CD4-positive, alpha-beta T cell treated with Interleukin-17A for 4 hours (primary cell): ENCODE measurements at places on chromosomes 2 and 18.

GRCh38 chr2:79915455-79915854 lies 389.1 kb downstream of the LRRTM1 start:
- DNase-seq: no peak

DNA sequence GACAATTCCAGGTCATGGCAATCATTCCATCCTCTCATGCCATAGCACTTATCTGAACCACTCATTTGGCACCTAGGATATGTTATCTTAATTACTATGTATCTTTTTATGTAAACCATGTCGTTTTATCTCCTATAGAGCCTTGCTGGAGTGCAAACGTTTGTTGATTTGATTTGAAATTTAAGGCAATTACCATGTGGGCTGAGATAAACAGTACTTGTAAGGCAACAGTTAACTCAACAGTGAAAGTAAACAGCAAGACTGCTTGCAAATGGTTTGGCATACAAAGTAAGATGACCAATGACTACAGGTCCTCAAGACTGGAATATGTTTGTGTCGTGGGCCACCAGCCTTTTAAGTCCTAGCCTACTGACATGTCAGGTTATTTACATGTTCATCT lies 133.7 kb upstream of the ZFP36L2 start:
- no peak for DNase-seq

DNA sequence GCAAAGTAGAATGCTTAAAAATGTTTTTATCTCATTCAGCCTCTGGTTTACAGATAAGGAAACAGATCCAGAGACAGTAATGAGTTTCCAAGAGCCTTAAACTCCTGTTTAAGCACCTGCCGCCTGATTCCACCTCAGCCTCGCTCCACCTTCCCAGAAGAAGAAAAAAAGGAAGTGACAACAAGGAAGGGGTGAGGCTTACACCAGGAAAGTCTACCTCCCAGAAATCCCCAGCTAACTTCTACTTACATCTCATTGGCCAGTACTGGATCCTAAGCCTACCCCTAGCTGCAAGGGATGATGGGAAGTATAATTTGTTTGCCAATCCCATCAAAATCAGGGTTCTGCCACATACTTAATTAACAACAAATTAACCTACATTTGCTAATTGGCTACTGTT lies 15.3 kb upstream of the ARID5A start:
- DNase-seq: no peak

DNA sequence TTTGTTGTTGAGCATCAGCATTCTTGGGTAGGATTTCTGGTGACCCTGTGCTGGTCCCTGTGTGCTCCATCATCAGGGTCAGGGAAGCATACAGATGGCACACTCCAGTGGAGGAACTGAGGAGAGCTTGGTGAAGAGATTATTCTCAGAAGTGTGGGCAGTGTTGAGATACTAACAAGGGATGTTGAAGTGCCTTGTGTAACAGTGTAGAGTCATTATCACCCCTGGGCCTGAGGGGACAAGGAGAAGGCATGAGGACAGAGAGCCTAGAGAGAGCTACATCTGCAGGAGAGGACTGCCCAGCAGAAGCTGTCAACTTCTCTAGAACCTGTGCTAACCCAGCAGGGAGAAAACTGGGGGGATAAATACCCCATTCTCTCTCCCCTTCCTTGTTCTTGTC lies 189.0 kb downstream of the PLCL1 start:
- DNase-seq: no peak

DNA sequence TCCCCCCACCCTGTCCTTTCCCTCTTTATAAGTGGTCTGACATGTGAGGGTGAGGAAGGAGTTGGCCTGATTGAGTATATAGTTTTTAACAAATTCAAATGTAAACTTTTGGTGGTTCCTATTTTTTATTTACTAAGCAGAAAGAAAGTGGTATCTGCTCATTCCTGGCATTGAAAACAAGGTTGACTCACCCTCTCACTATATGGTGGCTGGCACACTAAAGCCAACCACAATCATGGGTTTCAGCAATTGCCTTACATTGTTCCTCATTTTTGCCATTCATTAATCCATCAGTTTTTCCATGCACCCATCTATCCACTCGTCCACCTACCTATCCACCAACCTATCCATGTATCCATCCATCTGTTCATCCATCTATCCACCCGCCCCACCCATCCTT lies 75.4 kb upstream of the IGFBP5 start:
- no peak for DNase-seq

DNA sequence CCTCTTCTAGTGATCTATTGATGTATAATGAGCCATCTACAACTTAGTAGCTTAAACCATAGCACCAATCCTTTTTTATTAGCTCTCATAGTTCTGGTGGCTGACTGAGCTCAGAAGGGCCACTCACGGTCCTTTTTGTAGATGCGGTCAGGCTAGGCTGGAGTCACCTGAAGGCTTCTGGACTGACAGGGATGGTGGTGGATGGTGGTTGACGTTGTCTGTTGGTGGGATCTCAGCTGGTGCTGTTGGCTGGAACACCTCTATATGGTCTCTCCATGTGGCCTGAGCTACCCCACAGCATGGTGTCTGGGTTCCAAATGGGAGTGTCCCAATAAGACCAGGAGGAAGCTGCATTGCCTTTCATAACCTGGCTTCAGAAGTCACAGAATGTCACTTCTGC lies 68.0 kb downstream of the BCL2L11 start:
- DNase-seq: no peak

DNA sequence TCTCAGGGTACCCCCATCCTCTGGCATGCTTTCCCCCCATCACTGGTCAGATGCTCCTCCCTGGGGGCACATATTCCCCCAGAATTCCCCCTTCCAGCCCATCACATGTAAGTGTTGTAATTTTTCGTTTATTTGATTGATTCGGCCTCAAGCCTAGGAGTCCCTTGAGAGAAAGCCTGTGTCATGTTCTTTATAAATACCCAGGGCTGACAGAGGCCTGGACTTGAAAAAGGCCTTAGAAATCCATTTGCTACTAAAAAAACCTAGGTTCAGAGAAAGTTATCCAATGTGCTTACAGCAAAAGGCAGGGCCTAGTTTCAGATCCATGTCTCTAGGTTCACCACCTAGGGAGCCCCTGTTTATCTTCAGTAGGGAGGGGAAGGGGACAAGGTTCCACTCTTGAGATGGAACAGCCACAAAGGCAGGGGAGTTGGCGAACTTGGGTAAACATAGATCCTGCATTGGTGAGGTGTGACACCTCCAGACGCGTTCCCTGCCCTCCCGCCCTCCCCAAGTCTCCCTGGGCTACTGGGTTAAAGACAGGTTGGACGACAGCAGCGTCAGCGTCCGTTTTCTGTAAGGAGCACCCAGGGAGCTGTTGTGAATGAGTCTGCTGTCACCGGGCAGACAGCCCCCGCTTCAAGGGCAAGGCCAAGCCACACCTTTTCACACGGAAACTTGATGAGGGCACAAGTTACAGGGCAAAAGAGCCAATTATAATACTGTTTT lies 147.8 kb downstream of the EN1 start:
- DNase-seq: no peak

DNA sequence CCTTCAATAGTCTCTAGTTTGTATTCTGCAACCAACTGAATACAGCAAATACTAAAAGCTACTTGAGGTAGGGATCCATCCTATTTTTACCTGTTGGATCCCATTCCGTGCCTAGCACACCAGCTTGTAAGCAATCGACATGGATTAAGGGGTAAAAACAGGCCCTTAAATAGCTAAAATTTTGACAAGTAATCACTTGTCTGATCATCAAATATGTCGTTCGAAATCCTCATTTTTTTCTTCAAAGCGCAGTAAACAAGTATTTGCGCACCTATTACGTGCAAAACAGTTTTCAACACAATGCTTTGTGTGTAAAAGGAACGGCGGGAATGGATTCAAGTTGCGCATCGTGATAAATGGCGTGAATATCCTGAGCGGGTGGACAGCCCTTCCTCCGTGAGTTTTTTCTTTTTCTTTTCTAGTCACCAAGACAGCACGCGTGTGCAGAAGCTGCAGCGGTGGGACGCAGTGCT lies 1.4 kb upstream of the ACVR2A start:
- no peak for DNase-seq
